Epithelial cell of prostate (primary cell): ENCODE measurements at places on chromosomes 7 and 10.

DNA sequence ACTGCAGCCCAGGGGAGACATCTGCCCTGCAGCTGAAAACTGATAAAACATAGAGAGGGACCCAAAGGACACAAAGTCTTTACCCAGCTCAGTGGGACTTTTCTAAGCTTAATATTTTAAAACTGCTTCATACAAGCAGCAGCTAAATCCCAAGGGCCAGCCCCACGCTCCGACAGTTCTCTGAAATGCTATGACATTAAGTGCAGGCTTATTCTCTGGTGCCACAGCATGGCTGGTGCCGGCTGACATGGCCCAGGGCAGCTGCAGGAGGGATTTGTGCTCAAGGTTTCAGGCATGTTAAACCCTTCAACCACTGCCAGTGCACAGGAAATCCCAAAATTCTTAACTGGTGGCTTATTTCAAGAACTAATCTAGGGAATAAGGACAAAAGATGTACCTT, 170.9 kb downstream of the PARD3 start:
- DNase-seq: no peak

GRCh38 chr10:95305606-95306317, 15.0 kb upstream of the PDLIM1 start:
- no peak for DNase-seq

GRCh38 chr10:131073469-131074035, 238.0 kb downstream of the TCERG1L start:
- DNase-seq: no peak

DNA sequence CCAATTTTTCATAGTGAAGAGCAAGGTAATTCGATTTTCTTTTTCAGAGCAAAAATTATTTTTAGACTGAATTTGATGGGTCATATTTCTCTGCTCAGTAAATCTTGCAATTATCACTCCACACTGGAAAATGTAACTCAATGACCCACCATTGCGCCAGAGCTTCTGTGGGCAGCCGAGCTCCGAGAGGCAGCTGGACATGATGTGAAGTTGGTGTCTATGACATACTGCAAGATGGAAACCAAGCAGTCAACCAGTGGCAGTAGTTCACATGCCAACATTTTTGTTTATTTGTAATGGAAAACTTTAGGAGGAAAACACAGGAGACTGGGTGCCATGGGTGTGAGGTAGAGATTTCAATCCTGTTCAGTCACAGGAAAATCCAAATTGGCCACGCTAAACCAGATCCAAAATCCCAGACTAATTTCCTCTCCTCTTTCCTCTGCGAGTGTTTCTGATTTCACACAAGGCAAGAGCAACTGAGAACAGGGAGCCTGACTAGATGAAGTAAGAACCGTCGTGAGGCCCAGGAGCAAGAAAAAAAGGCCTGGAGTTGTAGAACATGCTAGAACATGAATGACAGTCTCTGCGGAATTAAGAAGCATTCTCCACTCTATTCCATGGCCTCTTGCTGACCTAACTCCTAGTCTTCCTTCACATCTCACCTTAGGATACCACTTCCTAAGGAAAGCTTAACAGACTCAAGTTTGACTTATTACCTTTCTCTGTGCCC, 39.3 kb downstream of the CALD1 start:
- no peak for DNase-seq

- DNase-seq: no peak
Observed at GRCh38 chr10:29379208-29379607, 90.3 kb downstream of the LYZL1 start.

DNA sequence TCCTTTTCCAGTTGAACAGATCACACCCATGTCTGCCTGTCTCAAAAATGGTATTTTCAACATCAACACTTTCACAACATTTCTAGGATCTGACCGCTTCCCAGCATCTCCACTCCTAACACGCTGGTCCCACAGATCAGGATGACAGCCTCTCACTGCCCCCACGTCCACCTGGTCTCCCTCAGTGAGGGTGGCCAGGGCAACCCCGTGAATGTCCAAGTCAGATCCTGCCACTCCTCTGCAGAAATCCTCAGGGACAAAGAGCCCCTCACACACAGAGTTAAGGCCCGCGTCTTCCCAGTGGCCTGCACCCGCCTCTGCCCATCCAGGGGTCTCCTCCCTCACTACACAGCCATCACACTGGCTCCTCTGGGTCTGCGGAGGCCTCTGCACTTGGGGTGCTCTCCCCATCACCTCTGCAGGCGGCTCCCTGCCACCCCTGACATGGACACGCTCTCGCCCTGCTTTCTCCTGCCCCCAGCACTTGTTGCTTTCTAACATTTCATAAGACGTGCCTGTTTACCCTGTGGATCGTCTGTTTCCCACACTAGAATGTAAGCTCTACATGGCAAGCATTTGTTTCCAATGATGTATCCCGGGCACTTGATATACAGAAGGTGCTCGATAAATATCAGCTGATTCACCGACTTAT, 20.0 kb downstream of the GNA12 start:
- DNase-seq: no peak

- no peak for DNase-seq
Observed at GRCh38 chr10:33938001-33938400, 603.5 kb upstream of the NRP1 start.

DNA sequence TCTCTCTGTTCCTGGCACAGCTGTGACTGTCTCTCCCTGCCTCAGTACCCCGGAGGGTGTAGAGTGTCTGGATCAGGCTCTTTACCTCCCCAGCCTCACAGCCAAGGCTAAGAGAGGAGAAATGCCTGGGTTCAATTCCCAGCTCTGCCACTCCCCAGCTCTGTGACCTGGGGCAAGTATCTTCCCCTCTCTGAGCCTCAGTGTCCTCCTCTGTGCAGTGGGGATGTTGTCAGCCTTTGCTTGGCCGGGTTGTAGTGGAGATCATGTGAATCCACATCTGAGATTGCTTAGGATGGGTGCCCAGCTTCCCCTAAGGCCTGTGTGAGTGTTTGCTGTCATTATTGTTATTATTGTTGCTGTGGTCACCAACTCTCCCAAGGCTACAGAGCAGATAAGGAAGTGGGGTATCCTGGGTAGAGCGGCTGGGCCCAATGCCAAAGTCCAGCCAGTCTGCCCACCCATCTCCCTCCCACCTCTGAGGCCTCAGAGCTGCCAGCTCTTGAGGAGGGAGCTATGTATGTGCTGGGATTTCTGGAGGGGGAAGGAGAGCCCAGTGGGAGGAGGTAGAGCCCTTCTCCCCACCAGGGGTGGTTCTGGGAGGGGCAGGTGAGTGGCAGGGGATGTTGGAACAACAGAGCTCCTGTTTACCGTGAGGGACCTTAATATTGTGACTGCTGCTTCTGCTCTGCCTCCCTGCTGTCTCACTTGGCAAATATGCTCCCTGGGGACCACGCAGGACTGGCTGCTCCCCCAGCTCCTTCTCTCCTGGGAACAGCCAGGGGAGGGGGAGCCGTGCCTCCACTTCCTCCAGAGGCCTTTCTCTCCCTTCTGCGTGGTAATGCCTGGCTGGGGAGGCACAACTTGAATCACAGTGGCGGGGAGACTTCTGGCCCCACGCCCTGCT, 170.5 kb downstream of the RPS24 start:
- no peak for DNase-seq

- DNase-seq: no peak
Observed at GRCh38 chr7:117661328-117661727, 181.5 kb downstream of the CFTR start.
